ENCODE measurements at places on chromosomes 11 and 22. TPM values are rescaled to one million over a fixed set of nuclear protein-coding genes. Genes with fewer than 3 reads are reported as not detected.
A peak's percentile ranks its signal among the peaks of the same experiment; 100 is the strongest.

DNA sequence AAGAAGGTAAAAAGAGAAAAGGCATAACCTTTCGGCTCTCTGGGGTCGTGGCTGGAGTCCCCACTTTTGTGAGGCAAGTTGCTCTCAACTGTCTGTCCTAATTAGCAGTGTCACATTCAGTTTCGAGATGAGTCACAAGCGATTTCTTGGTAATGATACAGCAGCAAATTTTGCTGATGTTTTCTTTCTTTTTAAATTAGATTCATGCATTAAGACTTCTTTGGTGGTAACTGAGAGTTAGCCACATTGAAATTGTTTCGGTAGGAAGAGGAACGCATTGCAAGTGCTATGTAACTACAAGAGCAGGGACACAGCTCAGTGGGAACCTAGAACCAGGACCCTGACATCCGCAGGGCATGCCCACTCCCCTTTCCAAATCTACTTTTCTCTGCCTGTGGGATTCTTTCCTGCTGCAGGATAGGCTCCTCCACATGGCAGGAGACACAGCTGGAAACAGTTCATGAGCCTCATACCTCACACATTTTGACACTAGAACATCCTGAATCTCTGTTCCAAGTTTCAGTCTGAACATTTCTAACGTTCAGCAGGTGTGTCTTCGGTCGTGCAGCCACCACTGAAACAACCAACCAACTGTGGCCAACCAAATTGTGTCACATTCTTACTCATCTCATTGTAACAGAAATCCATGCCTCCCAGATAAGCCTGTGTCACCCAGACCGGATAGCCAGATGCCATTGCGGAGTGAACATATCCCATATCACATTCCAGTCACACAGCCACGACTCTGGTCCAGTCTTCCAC lies 987.6 kb downstream of the NTM start:
- DNase-seq: no peak

DNA sequence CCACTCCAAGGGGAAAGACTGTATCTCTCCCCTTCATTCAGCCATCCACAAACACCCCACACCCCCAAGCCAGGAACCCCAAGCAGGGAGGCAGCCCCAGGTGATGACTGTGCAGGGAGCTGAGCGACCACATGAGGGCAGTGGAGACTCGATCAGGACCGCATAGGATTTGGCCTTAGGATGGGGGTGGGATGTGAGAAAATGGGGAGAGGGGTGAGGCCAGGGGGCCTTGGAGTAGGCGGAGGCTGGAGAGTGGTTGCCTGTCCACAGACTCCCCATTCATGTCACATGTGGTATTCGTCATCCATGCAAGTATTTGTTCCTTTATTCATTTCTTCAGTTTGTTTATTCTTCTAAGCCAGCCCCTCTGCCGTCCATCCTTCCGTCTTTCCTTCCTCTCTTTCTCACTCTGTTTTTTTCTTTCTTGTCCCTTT lies 2.7 kb upstream of the RHOD start:
- DNase-seq: peak; percentile 54

GRCh38 chr11:75773595-75774353 lies 5.2 kb downstream of the DGAT2 start:
- peak; percentile 20 for DNase-seq

- no peak for DNase-seq
Observed at GRCh38 chr11:60795291-60795690, 10.2 kb downstream of the MS4A10 start.

Gene FGF19
- 0.78 TPM for polyA plus RNA-seq

All from muscle of leg (tissue), 16 donors.